ENCODE measurements at places on chromosomes 5 and 9.

DNA sequence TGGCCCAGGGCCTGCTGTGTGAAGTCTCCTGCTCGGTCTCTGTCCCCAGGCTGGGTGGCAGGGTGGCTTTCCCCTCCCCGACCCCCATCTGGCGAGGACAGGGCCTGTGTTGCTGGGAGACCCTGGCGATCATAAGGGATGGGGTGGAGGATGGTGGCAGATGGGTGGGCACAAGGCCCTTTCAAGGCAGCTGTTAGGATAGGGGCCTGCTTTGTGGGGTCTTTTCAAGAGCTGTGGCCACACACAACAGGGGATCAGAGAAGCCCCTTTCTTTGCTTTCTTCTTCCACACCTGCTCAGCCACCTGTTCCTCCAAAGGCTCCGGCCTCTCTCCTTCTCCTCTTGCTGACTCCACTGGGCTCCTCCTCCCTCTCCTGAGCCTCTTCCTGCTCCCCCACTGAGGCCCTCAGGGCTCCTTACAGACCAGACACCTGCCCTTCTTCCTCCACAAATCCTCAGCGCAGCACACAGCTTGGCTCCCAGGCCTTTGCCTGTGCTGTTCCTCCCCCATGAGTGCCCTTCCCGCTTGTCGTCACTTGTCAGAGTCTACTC is 15.0 kb upstream of the NEURL1B start:
- no peak for DNase-seq

DNA sequence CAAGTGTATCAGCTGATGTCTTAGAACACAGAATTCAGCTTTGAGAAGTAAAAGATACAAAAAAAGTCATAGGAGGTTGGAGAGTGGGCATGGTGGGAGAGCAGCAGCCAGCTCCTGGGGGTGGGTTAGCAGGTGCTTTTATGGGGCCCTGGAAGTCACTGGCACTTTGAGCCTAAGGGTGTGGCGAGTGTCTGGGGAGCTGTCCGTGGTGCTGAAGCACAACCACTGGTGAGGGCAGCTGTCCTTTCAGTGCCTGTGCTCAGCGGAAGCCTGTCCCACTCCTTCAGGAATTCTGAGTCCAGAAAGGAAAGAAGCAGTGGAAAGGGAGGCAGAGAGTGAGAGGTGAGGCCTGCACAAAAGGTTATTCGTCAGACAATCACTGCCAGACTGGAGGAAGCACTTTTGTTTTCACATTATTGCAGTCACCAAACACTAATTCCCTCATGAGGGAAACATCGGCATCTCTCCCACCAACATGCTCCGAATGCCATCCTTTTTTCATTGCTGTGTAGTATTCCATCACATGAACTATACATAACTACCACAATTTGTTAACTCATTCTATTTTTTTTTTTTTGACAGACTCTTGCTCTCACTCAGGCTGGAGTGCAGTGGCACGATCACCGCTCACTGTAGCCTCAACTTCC is 59.4 kb upstream of the RAPGEF1 start:
- no peak for DNase-seq

DNA sequence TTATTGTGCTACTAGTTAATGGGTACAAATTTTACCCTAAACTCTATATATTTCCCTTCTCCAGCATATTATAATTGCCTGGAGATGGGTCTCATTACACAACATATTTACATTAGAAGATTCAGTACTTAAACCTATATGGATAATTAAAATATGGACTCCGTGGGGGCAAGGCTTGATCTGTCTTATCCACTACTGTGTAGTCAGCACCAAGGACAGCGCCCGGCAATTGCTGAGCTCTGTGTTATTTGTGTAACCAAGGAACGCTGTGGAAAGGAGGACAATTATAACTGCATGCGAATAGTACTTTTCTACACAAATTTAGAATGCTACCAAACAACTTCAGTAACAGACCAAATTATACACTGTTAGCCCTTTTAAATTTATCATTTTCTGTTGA is 77.7 kb downstream of the DNAH5 start:
- no peak for DNase-seq

DNA sequence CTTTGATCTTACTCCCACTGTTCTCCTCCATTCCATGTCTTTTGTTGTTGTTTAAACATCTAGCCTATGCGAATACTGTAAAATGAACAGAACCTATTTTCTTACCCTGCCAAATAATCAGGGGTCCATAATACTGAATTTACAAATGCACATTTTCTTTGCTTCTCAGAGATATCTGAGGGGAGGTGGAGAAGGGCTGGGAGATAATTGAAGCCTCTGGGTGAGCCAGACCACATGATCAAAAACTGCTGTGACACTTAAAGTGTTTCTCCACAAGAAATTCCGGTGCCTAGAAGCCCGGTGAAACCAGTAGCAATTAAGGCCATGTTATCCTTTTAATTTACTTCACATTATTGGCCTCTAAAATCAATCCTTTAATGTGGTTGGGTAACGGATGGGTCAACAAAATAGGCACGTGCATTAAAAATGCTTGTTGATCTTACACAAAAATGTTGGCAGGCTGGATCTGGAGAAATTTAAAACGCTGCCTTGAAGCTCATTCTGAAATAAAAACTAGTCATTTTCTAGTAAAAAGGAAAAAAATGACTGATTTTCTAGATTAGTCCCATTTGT is 10.8 kb downstream of the SEMA6A start:
- DNase-seq = no peak

- DNase-seq = no peak
These were observed 29.3 kb upstream of the UBE2QL1 start for GRCh38 chr5:6419340-6419852.

GRCh38 chr5:333945-334344 is 12.4 kb downstream of the AHRR start:
- no peak for DNase-seq

- no peak for DNase-seq
These were observed 213.6 kb upstream of the KCNN2 start for GRCh38 chr5:114148253-114148652.

GRCh38 chr5:15902066-15902465 is 277.5 kb downstream of the MARCHF11 start:
- no peak for DNase-seq

- DNase-seq = peak; percentile 32
These were observed 386.9 kb upstream of the TLE4 start for GRCh38 chr9:79184831-79185230.
